Upper lobe of right lung (tissue), 1 donor: ENCODE measurements at places on chromosomes 2 and 18. TPM values are rescaled to one million over a fixed set of nuclear protein-coding genes. Genes with fewer than 3 reads are reported as not detected.

GRCh38 chr2:3420769-3421397 lies 41.4 kb downstream of the TRAPPC12 start:
- no peaks in the 10 kb centered on the region for H3K4me1 ChIP-seq
- H3K4me3 ChIP-seq = no peak overlapping the region
- H3K27ac ChIP-seq = no peak overlapping the region
- no peaks in the 10 kb centered on the region for H3K27me3 ChIP-seq

- no peaks in the 10 kb centered on the region for H3K36me3 ChIP-seq
- DNase-seq = peak; percentile 25
- H3K4me1 ChIP-seq = no peaks in the 10 kb centered on the region
Measured at GRCh38 chr2:166609183-166609959, 115.3 kb upstream of the SCN7A start.

The FTCDNL1 gene
- 2.1 TPM for total RNA-seq

DNA sequence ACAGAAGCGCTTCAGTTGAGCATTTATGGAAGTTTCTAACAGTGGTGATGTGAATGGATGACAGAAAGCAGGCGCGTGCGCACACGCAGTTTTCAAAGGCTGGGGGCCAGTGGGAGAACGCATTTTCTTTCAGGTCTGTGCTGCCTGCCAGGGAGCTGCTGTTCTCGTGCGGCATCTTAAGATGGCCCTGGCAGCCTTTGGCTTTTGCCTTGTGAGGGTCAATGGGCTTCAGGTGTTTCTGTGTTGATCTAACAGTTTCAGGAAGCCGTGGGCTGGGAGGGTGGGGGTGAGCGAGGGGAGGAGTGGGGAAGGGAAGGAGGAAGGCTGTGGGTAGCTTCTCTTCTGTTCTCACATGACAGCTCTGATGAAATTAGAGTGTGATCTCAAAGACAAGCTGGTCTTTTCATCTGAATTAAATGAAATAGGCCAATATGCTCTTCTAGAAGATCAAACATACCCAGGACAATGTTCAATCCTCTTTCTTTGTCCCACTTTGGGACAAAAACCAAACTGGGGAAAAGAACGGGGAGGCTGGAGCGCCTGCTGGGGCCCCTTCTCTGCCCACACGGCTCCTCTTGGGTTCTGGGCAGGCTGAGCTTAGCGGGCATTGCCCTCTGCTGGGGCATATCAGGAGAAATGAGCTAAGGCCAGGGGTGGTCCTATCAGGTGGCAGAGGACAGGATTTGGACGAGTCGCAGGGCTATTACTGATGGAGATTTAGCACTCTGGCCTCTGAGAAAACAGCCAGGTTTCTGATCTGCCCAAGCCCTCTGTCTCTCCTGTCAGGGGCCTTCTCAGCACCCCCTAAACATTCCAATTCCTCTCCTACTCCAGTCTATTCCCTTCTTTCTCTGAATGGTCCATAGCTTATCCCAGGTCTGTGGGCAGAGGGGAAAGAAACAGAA lies 126.2 kb upstream of the LGALSL start:
- H3K4me1 ChIP-seq = peaks cover 40% of the 10 kb centered on the region
- no peaks in the 10 kb centered on the region for H3K36me3 ChIP-seq
- peak overlapping the region; percentile 44 for H3K27ac ChIP-seq
- no peaks in the 10 kb centered on the region for H3K27me3 ChIP-seq
- DNase-seq = peak; percentile 77

The ASB18 gene
- not detected for total RNA-seq

- no peak overlapping the region for H3K4me3 ChIP-seq
- no peaks in the 10 kb centered on the region for H3K27me3 ChIP-seq
- no peaks in the 10 kb centered on the region for H3K36me3 ChIP-seq
- H3K27ac ChIP-seq = no peak overlapping the region
- H3K4me1 ChIP-seq = no peaks in the 10 kb centered on the region
- no peak for DNase-seq
Measured at GRCh38 chr2:164735309-164735919, 106.2 kb downstream of the COBLL1 start.
